ENCODE measurements at places on chromosomes 6 and 20.

DNA sequence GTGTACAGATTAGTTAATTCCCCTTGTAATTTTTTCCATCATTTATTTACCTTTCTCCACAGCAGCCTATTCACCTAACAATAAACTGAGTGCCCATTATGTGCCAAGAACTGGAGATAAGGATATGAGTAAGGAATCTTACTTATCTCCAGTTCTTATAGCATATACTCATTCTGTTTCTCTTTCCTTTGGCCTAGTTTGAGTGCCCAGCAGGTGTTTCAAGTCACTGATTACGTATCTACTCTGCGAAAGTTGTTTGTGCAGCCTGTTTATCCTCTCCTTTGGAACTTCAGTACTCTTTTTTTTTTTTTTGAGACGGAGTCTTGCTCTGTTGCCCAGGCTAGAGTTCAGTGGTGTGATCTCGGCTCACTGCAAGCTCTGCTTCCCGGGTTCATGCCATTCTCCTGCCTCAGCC, 17.3 kb upstream of the POU5F1 start:
- no peak for DNase-seq

- no peak for DNase-seq
These were observed 398.8 kb downstream of the HACE1 start for GRCh38 chr6:104460738-104461483.

GRCh38 chr6:30323806-30324205, 2.9 kb upstream of the TRIM39 start:
- DNase-seq = no peak

DNA sequence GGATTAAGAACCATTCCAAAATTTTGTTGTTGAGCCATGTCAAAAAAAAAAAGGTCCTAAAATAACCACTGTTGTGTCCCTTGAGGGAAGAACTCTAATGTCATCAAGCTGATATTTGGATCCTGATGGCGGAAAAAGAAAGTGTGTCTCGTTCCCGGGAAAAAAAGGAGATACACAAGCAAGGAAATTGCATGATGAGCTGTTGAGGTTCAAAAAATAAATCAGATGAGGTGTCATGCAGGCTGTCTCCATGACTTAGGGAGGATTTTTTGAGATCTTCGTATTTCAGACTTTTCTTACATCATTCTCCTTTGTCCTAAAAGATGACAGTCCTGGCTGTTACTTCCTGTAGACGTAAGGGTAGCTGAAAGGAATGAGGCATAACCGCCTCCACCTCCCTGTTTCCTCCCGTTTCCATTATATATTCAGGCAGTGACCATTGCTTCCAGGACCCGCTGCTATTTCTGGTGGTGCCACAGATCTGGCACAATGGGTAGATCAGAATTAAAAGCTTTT, 117.3 kb upstream of the TNFAIP3 start:
- peak; percentile 33 for DNase-seq

- DNase-seq = peak; percentile 26
These were observed 146.0 kb downstream of the LAMP5 start for GRCh38 chr20:9660236-9660868.

- peak; percentile 45 for DNase-seq
These were observed 1567.8 kb upstream of the DEFB115 start for GRCh38 chr20:29689411-29690225.

DNA sequence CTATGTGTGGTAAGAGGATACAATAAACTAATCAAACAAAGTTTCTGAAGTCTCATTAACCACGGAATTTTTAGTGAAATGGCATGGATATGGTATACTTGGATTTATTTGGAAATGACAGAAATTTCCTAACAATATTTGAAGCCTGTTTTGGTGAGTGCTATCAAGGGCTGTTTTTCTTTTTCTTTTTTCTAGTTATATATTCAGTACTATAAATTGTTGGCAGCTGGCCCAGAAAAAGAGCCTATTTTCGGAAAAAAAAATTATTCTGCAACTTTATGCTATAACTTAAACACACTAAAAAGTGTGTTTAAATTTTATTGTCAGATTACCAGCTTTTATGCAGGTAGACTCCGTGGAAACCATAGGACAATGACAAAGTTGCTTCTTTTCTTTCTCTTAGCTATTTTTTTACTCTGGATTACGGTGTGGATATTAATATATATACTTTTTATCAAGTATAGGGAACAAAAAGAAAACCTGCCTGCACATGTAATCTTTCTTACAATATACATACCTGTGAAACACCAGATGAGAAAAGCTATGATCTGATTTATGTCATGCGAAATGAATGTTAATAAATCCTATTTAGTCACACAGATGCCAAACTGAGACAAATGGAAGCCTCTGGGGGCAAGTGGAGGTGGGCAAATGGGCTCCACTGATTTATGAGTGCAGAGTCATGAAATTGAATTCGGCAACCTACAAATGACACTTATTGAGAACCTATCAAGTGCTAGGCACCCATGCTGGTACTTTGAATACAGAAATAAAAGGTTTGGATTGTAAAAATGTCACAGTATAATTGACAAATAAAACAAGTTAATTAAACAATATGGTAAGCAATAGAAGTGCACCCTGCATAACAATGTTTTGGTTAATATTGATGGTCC, 919.5 kb upstream of the FLRT3 start:
- DNase-seq = no peak

DNA sequence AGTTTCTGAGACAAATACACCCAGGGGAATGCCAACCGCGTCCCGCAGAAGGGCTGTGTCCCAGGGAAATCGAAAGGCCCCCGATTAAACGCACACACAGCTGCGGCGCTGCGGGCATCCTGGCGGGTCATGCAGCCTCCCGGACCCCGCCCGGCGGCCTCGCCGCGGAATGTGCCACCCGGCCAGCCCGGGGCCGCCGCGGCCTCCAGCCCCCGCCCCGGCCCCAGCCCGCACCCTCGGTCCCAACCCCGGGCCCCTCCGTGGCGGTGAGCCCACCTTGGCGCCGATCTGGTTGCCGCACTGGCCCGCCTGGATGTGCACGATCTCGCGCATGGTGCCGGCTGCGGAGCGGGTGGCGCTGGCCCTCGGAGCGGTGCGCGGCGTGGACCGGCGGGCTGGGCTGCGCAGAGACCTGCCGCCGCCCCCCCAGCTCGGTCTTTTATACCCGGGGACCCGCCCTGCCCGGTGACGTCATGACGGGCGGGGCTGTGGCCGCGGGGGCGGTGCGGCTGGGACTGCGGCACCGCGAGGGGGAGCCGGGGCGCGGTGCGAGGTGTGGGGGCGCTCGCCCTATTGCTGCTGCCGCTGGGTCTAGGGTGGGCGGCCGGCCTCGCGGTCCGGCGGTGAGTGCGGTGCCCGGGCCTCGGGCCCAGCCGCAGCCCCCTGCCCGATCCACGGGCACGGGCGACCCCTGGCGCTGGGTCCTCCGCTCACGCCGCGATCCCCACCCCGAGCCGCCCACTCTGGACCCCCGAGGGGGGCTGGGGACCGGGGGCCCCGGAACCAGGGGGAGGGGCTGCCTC, at the start of gene TUBB2A:
Gene TUBB2A (minus strand): TSS at position 414 of the 803 bp plus-strand sequence. CDS start 81 bp downstream, at position 333.
- DNase-seq = peak; percentile 89

DNA sequence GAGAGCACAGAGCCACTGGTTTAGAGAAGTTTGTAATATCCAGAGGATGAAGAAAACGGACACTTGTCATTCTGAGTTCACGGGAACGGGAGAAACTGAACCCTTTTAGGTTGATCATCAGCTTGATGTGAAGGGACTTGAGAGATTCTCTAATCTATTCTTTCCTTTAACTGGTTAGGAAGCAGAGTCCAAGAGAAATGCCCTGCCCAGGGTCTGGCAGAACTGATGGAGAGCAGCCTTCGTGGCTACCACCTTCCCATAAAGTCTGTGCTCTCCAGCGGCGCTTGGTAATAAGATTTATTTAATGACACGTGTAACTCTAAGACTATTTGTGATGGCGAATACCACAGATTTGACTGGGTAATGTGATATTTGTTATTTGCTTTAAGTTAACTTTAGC, 36.0 kb downstream of the E2F3 start:
- no peak for DNase-seq

DNA sequence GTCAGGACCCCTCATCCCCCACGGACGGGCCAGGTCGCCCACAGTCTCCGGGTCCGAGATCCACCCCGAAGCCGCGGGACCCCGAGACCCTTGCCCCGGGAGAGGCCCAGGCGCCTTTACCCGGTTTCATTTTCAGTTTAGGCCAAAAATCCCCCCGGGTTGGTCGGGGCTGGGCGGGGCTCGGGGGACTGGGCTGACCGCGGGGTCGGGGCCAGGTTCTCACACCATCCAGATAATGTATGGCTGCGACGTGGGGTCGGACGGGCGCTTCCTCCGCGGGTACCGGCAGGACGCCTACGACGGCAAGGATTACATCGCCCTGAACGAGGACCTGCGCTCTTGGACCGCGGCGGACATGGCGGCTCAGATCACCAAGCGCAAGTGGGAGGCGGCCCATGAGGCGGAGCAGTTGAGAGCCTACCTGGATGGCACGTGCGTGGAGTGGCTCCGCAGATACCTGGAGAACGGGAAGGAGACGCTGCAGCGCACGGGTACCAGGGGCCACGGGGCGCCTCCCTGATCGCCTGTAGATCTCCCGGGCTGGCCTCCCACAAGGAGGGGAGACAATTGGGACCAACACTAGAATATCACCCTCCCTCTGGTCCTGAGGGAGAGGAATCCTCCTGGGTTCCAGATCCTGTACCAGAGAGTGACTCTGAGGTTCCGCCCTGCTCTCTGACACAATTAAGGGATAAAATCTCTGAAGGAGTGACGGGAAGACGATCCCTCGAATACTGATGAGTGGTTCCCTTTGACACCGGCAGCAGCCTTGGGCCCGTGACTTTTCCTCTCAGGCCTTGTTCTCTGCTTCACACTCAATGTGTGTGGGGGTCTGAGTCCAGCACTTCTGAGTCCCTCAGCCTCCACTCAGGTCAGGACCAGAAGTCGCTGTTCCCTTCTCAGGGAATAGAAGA, 978 bp downstream of the HLA-A start:
- no peak for DNase-seq

DNA sequence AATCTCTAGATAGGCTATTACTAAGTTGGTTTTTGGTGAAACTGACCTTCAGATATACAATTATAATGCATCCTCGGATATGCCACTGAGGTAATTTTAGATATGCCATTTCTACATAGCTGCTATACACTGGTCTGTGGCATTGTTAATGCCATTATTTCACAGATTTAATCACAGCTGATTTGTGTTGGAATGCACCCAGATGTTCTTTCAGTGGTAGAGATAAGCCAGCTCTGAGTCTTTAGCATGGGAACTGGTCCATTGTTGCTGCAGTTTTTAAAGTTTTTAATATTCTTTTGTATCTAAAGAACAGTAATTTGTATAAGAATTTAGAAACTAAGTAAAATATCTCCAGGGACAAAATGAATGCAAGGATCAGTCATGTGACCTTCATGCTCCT, 6.8 kb downstream of the TMX4 start:
- peak; percentile 8 for DNase-seq

- DNase-seq = no peak
These were observed 739.8 kb downstream of the TFAP2A start for GRCh38 chr6:9675122-9675521.

DNA sequence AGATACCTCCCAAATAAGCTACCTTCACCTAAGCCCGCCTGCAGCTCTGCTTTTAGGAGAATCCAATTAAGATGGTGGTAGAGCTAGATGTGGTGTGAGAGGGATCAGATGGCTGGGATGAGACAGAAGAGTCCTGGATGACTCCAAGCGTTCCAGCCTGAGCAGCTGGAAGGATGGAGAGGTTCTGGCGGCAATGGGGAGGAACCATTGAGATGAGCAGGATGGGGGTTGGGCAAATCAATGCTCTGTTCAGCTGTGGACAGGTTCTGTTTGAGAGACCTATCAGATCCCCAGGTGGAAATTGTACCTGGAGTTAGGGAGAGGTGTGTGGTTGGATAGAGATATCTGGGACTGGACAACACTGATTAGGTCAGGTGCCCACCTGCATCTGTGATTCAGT, 23.0 kb downstream of the PHACTR3 start:
- no peak for DNase-seq

DNA sequence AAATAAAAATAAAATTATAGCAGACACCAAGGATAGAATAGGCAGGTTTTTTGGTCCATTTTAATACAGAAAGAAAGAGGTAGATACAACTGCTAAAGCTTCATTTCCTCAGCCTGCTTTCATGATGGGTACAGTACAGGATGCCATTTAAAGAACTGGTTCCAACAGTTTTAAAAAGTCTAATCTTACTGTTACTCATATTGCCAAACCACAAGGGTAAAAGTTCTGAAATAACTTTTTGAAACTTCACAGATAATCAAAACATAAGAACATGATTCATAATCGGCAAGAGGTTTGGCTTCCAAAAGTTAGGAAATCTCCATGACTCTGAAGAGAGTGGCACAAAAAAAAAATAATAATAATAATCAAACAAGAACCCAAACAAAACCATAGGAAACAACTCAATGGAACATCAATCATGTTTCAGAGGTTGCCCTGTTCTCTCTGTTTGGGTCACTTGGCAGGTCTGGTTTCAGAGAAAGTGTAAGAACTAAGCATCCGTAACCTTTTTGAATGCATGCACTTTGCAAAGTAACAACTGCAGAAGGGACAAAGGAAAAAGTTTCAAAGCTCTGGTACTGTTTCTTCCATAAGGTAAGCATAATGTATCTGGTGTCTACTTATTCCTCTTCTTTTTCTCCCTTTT, 79.7 kb downstream of the SMLR1 start:
- DNase-seq = no peak

DNA sequence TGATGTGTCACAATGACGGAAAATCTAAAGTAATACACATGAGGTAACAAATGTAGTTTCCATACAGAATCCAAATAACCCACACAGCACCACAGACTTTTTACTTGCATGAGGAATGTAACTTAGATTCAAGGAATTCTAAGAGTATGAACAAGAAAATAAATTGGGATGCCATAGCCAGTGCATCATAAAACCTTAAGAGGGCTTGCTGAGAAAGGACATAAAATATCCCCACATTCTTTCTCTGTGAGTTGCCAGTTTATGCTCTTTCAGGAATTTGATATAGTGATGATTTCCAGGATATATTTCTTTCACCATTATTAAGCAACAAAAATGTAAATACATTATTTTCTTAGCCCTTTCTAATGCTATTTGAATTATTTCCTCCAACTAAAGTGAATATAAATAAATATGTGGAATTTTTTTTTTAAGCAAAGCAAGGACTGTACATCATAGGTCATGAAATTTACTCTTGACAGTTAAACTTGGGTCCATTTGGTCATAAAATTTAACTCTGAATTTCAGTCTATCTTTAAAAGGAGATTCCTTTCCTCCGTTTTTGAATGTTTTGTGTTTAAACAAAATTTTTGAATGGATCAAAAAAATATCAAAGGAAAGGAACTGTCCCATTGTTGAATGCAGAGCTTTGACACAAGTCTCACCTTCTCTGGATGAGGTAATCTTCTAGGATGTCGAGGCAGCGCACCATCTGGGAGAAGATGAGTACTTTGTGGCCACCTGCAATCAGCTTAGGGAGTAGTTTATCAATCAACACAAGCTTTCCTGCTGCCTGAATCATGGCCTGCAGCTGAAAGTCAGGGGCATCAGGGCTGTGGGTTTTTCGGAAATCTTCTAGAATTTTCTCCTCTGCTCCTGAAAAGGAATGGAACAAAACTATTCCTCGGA, 116.3 kb upstream of the EMILIN3 start:
- peak; percentile 9 for DNase-seq
